ENCODE measurements at places on chromosomes 6 and 20.
A peak's percentile ranks its signal among the peaks of the same experiment; 100 is the strongest.

DNA sequence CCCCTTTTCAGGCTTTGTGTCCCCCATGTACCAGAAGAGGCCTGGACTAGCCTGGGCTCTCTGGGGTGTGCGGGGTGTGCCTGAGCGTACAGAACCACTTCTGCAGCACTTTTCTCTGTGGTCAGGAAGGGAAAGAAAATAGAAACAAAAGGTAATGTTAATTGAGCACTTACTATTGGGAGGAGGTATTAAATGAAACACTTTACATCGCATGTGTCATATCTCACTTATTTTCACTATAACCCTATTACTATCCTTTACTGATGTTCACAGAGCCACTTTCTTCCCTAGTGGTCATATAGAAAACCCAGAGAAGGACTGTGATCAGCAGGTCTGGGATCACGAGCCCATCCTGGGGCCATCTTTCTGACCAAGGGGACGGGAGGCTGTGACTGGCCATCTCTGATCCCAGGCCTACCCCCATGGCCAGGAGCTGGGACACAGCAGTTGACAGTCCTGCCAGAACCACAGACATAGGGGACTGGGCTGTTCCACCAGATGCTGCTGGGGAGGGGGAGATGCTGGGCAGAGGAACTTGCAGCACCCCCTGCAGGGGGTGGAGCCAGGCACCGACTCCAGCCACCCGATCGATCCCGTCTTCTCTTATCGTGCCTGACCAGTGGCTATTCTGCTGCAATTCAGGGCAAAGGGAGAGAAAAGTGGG lies 107.6 kb downstream of the VEGFA start:
- DNase-seq, result no peak

GRCh38 chr20:60087563-60088105 lies 129.4 kb downstream of the CDH26 start:
- DNase-seq, result no peak

GRCh38 chr6:148934539-148934938 lies 187.7 kb downstream of the UST start:
- no peak for DNase-seq

GRCh38 chr6:169529931-169530751 lies 171.7 kb downstream of the WDR27 start:
- no peak for DNase-seq

GRCh38 chr6:128632131-128632530 lies 111.7 kb upstream of the PTPRK start:
- DNase-seq, result no peak

DNA sequence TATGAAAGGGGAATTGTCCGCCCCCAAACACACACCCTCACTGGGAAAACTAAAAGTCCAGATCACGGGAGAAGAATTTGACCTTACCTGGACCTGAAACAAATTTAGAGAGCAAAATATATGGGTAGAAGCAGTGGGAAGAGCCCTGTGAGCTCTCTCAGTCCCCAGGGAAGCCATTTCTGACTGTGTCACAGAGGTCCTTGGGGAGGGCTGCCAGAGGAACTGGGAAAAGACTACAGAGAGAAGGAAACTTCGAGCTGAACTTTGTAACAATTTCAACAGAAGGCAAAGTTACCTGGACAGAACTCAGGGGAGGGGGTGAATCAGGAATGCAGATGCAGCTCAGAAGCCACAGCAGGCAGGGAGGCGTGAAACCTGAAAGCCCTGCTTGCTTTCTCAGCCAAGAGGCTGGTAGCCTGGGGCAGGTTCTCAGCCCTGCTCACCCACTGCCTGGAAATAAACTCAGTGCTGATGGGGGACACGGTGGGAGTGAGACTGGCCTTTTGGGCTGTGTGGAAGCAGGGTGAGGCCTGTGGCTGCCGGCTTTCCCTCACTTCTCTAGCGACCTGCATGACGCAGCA lies 163.8 kb downstream of the TMEM200A start:
- no peak for DNase-seq

GRCh38 chr6:157432892-157433265 lies 51.9 kb downstream of the ZDHHC14 start:
- peak; percentile 53 for DNase-seq

- DNase-seq, result no peak
These were observed 136.9 kb downstream of the FOXO3 start for GRCh38 chr6:108697561-108698161.

- no peak for DNase-seq
These were observed 20.9 kb upstream of the PTPRK start for GRCh38 chr6:128541261-128541660.

DNA sequence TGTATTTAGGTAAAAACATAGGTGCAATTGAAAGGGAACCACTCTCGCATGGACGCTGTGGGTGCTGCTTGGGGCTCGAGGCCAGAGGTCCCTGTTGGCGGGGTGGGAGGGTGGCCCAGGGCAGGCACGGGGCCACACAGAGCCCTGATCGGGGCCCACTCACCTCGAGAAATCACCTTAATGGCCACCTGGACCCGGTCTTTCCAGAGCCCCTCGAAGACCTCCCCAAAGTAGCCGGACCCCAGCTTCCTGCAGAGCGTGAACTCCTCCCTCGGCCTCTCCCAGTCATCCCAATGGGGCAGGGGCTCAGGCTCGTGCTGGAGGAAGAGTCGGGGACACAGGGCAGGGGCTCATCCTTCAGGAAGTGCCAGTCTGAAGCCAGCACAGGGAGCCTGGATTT lies 3.8 kb downstream of the PTK6 start:
- DNase-seq, result no peak

- no peak for DNase-seq
These were observed 192.1 kb downstream of the KCNQ5 start for GRCh38 chr6:72813807-72814596.

GRCh38 chr20:17782768-17783167 lies 83.0 kb downstream of the BANF2 start:
- no peak for DNase-seq

DNA sequence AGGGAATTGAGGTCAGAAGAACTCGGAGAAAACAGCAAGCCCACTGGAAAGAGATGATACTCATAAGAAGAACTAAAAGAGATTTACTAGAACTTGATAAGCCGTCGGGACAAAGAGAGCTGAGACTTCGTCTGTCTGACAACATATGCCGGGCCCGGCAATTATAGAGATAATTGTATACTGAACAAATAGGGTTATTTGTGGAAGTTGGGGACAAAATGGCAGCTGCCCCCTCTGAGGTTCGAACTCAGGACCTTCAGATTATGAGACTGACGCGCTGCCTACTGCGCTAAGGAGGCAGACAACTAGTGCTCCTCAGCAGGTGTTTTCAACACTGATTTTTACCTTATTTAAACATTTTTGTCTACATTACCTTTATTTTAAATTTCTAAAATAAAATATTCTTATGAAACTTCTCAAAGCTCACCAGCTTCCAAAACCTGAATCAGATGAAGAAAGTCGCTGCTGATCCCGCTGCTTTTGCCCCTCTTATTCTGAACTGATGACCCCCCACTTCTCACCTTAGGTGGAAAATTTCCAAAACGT lies 29.3 kb upstream of the TRIM27 start:
- no peak for DNase-seq

GRCh38 chr6:33411632-33412005 lies 805 bp downstream of the PHF1 start:
- no peak for DNase-seq

DNA sequence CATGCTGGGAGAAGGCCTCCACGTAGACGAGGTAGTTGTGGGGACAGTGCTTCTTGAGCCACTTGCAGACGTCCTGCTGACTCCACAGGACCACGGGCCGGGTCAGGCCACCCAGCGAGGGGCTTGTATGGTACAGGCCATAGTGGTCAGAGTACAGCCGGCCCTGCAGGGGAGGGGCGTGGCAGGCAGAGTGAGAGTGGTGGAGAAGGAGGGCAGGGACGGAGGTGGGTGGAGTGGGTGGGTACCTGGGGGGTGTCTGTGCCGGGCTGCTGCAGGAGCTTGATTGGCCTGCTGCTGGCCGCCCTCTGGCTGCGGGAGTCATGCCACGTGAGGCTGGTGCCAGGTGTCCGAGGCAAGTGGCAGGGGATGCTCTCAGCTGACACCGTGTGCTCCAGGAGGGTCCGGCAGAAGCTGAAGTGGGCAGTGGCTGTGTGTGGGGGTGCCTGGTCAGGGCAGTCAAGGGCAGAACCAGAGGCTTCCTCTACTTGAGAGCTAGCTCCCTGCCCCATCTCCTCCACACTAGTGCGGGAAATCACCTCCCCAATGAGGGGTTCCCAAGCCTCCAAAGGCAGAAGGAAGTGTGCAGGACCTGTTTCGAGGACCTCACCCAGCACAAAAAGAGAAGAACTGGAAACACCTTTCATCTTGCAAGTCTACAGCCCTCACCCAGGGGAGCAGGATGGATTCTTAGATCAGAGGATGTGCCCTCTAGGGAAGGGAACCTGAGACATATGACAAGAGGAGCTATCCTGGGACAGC lies 2.3 kb downstream of the SAMD10 start:
- DNase-seq, result no peak

GRCh38 chr20:50379049-50379990 lies 130.9 kb upstream of the PTPN1 start:
- peak; percentile 89 for DNase-seq

DNA sequence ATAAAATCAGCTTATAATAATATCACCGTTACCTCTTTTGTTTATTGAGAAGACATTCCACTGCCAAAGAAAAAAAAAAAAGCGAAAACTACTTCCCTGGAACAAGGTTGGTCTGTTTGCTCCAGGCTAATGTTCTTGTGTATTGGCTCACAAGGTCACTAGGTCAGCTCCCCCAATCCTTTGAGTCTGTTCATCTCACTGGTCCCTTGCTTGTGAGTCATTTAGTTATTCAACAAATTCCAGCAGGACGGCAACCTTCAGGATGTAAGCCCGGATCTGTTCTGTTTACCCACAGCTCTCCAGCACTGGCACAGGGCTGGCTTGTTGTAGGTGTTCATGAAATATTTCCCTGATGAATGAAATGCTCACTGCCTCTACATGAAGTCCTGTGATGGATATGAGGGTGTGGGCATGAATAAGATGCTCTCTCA lies 3.3 kb downstream of the ARHGAP40 start:
- no peak for DNase-seq

DNA sequence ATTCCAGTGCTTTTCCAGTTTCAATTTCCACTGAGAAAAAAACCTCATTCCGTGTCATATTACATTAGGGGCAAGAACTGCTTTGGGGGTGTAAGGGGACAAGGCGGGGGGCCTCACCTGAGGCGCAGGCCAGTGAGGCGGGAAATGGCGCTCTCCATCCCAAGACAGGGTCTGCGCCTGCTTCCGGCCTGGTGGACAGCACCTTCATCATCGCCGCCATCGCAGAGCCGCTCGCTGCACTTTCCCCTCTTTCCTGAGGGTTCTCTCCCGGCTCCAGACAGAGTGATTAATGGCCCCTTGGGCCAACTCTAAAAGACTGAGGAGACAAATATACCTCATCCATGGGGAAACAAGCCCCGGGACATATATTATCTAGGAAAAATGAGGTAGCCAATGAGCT lies 270.0 kb upstream of the SOX4 start:
- no peak for DNase-seq

DNA sequence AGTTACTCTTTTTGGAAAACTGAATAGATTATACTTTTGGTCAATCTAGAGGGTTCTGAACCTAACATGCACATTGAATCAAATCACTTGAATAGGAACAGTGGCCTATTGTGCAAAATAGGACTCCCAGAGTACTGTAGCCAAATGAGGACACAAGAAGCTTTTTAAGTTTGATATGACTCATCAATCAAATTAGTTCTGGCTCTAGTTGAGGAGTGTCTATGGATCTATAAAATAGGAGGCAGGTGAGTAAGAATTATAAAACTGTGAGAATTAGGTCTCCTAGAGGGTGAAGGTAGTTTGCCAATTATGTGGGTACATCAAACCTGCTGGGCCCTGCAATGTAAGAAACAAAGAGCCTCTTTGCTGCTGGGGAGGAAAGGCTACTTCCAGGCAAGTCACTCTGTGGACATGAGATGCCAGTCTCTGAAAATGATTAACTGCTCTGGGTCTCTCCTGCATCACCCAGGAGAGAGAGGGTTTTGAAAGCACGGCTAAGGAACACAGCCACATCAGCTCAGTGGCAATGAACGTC lies 112.3 kb downstream of the RCAN2 start:
- DNase-seq, result no peak

GRCh38 chr20:61731363-61732181 lies 334.1 kb downstream of the TAF4 start:
- DNase-seq, result no peak

- DNase-seq, result no peak
These were observed 685.9 kb downstream of the KIF16B start for GRCh38 chr20:15887387-15887786.

DNA sequence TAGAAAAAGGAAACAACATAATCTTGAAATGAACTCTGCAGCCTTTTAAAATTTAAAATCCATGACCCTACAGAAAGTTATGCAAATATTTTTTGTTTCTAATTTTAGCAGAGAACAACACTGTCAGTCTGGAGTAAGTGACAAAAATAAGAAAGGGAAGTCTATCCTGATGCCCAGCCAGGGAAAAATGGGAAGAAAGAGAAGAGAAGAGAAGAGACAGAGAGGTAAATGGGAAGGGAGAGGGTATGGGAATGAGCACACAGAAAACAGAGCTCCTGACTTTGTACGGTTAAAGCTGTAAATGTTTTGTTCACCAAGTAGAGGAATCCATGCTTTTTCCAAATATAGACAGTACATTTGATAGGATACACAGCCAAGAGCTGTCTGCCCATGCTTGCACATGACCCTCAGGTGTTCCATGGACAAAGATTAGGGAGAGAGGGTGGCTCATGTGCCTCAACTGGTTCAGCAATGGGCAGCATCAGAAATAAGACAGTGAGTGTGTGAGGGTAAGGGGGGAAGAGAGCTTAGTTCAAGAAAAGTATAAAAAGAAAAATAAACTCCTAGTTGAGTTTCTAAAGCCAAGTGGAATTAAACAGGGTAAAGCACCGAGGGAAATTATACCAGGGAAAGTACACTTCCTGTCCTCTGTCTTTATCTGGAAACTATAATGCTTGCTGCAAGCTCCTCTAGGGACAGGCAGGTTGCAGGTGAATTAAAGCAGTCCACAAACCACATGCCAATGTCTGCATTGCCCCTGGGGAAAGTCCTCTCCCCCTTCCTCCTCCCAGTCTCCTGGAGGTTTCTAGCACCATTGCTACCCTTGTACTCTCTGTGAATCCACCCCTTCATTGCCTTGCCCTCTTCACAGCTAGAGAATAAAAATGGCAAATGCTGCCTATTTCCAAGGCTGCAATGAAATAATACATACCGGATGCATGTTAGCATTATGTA lies 30.0 kb downstream of the MAP3K5 start:
- no peak for DNase-seq

DNA sequence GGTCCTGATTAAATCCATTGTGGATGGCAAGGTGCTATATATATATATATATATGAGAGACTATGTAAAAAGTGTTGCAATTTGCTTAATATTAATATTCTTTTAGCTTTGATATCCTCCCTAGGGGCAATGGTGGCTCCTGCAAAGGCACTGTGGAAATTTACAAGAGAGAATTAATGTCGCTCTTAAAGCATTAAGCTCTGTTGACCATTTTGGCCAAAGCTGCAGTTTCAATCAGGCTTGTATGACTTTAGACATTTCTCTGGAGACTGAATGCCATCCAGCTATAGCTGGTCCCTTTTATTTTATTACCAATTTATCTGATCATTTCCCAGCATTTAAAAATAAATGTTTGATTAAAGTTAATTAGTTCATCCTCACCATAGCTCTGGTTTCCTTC lies 155.3 kb downstream of the JARID2 start:
- DNase-seq, result no peak
